ENCODE measurements at places on chromosomes 12 and 14.

DNA sequence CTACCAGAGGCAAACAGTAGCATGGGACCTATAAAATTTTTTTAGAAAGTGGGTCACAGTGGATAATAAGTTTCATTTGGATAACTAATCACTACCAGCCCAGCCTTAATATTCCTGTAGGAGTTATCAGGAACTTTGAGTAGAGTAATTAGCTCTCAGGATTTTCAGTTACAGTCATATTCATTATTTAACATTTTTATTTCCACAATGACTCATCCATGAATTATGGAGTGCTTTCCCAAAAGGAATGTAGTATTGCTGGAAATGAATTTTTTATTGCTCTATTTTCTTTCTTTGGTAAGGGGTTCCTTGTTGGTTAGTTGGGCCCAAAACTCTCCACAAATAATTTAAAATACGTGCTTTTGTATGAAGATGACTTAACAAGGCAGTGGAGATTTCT, 53.7 kb downstream of the ERC1 start:
- peak; percentile 51 for DNase-seq

GRCh38 chr12:60252359-60253096, 656.7 kb downstream of the SLC16A7 start:
- no peak for DNase-seq

GRCh38 chr12:120719072-120719471, 6.6 kb upstream of the ACADS start:
- DNase-seq, result no peak

DNA sequence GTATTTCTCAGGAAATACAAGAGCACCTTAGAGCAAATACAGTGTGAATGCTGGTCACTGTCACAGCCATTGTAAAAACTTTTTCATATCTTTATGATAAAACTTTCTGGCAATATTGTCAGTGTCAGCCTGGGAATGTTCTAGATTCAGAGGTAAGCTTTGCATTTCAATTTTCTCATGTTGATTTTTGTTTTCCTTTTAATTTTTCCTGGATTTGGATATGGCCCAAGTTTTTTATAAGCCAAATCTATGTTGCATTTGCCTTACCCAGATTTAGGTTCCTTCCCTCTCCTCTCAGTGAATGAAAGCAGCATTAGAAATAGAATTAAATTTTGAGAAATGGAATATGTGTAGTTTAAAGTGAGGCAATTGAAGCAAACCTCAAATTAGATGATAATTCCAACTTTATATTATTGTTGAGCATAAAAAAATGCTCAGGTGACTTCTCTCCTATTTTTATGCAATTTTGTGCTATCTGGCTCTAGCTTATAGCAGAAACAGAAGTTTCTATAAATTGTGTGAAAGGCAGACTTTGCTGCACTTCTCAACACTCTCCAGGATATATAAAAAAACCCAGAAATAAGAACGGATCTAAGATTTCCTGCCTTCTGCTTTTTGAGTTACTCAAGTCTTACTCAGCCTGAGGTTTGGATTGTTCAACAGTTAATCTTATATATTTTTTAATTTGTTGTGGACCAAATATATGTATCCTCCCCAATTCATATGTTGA, 368.2 kb upstream of the PRICKLE1 start:
- DNase-seq, result no peak

GRCh38 chr12:1796515-1797010, 23.8 kb upstream of the LRTM2 start:
- no peak for DNase-seq

DNA sequence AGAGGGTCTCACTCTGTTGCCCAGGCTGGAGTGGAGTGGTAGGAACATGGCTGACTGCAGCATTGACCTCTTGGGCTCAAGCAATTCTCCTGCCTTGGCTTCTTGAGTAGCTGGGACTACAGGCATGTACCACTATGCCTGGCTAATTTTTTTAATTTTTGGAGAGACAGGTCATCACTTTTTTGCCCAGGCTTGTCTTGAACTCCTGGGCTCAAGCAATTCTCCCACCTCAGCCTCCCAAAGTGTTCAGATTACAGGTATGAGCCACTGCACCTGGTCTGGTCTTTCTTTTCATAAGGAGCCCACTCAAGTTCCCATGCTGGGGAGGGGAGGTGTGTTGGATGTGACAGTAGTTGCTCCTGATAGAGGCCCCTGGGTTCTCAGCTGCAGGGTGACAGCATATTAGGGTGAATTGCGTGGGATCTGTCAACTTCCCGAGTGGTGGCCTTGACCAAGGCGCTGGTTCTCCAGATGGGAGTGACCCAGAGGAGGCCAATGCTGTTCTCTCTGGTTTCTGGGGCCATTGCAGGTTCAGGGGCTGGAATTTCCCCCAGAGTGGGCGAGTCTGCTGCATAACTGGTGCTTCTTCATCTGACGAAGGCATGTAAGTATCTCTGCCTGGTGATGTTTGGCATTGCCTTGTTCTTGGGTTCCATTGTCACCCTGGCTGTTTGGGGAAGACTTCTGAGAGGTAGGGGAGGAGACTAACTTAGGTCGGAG, 52.4 kb upstream of the ESRRB start:
- DNase-seq, result no peak

DNA sequence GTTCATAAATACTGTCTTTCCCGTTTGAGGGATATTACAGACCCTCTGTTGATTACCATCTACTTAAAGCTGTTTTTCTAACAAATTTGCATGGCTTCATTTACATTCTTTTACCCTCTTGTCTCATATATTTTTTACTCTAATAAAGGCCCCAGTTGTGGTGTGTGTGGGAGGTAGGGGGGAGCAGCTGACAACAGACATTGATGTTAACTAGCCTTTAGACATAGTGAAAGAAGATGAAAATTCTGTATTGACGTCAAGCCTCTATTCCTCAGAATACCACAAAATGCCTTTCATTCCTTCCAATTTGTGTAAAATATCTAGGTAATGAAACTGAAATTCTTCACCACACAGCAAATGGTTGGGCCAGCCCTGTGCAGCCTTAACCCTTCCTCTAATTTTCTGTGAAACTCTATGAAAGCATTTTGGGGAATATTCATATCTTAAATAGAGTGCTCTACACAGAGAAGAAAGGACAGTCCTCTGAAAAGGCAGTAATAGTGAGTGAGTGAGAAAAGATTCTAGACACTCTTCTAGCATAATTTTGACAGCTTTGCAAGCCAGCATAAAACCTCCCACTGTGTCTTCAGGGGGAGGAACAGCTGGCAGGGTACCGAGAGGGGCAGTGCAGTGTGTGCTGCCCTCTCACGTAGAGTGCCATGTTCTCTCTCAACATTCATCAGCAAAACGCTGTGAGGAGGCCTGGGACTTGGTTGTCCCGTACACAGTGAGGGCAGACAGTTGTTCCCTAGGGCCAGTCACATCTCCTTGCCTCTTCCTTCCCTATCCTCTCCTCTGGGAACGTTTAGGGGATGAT, 20.1 kb upstream of the CERS5 start:
- DNase-seq, result peak; percentile 62

- no peak for DNase-seq
These were observed 50.4 kb downstream of the ACADS start for GRCh38 chr12:120775862-120776552.

DNA sequence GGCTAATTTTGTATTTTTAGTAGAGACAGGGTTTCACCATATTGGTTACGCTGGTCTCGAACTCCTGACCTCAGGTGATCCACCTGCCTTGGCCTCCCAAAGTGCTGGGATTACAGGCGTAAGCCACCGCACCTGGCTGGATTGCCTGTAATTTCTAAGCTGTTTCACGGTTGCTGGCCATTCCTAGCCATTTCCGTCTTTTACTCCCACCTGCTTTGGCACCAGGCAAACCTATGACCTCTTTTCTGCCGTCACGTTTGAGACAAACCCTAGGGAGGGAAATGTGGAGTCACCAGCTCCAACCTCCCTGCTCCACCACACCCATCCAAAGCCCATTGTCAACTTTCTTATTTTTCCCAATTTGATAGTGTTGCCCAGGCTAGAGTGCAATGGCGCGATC, 1.2 kb downstream of the GPR132 start:
- no peak for DNase-seq

GRCh38 chr14:22955702-22956569, 954 bp downstream of the HAUS4 start:
- no peak for DNase-seq

DNA sequence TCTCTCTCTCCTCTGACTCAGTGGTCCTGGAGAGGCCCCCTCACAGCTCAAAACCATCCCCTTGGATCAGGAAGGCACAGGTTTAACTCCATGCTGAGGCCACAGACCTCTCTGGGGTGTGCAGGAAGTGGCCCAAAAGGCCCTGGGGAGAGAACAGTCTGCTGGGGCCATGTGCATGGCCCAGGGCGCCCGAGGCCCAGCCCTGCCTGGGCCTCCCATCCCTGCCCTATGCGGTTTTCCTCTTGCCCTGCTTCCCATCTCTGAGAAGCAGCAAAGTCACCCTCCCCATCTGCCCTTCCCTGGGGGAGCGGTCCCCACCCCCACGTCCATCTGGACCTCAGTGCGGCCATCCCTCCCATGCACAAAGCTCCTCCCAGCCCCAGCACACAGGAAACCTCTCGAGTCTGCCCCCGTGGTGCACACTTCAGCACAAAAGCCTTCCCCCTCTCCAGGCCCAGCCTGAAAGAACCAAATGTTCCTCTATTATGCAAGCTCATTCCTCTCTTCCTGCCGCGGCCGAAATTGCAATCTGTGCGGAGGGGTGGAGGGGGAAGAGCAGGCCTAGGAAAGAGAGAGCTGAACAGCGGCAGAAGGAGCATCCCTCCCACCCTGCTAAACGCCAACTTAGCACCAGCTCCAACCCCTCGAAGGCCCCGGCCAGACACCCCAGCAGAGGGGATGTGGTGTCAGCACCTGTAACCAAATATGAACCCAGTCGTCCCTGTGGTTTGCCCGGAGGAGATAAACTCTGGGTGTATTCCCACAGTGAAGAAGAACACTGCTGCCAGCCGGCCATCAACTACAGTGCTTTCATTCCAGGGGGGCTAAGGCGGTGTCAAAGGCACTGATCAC, 108.5 kb downstream of the SCARB1 start:
- no peak for DNase-seq

- no peak for DNase-seq
These were observed 8.4 kb downstream of the PEX5 start for GRCh38 chr12:7197841-7198240.

- DNase-seq, result no peak
These were observed 139.4 kb downstream of the SLC38A4 start for GRCh38 chr12:46686267-46686942.

GRCh38 chr12:64814432-64814831, 10.0 kb upstream of the TBC1D30 start:
- DNase-seq, result no peak

- DNase-seq, result no peak
These were observed 798.0 kb upstream of the MGAT4C start for GRCh38 chr12:87054226-87054625.

GRCh38 chr14:102516531-102517391, 7.2 kb upstream of the ANKRD9 start:
- peak; percentile 68 for DNase-seq

DNA sequence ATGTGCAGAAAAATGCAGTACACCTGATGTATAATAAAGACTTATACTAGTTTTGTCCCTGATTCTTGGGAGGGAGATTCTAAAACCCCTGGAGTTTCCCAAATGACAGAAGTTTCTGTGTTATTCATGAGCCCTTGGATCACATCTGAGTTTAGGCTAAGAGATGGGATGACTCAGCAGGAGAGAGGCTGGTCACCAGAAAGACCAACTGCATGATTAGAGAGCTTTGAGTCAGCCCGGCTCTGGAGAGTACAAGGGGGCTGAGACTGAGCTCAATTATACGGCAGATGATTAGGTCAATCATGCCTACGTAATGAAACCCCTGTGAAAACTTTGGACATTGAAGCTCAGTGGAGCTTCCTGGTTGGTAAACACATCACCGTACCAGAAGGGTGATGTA, 174.2 kb downstream of the SSPN start:
- DNase-seq, result peak; percentile 39

GRCh38 chr12:104460041-104460719, 3.4 kb downstream of the CHST11 start:
- DNase-seq, result no peak

GRCh38 chr12:10289005-10289754, 18.5 kb upstream of the KLRD1 start:
- no peak for DNase-seq

- no peak for DNase-seq
These were observed 129.6 kb downstream of the GXYLT1 start for GRCh38 chr12:42015051-42015461.

DNA sequence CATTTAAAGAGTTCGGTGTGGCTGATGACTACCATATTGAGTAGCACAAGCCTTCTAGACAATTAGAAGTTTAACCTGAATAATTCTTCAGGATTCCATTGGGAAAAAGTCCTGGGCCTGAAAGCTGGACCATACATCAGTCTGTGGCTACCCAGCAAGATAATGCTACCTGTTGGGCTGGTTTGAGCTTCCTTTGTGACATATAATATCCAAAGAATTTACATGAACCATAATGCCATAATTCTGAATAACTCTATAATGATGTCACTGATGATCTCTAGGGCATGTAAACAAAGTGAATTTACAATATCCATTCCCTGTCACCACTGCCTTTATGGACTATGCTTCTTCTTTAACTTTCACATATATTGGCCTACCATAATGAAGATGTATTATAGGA, 3.8 kb upstream of the YBX3 start:
- no peak for DNase-seq

- DNase-seq, result no peak
These were observed 59.2 kb downstream of the CCNK start for GRCh38 chr14:99540196-99541032.

GRCh38 chr14:36785511-36785910, 123.9 kb downstream of the PAX9 start:
- no peak for DNase-seq

DNA sequence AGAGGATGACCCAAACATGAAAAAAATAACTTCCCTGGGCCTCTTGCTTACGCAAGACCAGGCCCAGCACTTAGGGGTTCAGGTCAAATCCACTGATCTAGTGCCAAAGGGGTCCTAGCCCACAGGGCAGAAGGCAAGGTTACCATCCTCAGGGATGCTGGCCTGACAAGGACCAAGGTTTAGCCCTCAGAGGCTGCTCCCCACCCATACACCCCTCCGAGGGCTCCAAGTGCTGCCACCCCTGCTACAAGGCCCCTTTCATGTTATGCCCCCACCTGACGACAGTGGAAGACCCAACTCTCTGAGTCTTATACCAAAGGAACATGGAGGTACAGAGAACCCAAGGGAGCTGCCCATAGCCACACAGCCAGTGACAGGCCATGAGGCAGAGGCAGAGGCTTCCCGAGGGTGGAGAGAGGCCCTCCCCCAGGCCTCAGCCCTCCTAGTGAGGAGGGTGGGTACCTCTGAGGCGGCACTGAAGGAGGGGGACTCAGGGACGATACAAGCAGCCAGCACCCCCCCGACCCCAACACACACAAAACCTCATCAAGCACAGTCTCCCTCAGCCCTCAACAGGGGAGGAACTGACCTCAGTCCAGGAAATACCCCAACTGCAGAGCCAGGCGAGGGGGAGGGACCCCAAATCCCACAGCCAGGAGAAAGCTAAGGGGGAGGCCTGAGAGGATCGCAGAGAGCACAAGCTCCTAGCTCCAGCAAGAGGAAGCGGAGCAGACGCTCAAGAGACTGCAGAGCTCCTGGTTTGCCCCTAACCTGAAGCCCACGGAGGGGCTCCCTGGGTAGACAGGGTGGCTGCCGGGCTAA, 37.0 kb downstream of the ANAPC7 start:
- DNase-seq, result no peak

GRCh38 chr14:87013583-87013982, 979.4 kb downstream of the GALC start:
- no peak for DNase-seq

- DNase-seq, result no peak
These were observed 317.5 kb upstream of the DIO3 start for GRCh38 chr14:101243587-101244338.

- DNase-seq, result no peak
These were observed 92.5 kb downstream of the GPHN start for GRCh38 chr14:66600416-66600815.
